ENCODE measurements at places on chromosomes 11 and 22.

GRCh38 chr11:131583938-131584337 is 213.5 kb downstream of the NTM start:
- DNase-seq, result no peak

DNA sequence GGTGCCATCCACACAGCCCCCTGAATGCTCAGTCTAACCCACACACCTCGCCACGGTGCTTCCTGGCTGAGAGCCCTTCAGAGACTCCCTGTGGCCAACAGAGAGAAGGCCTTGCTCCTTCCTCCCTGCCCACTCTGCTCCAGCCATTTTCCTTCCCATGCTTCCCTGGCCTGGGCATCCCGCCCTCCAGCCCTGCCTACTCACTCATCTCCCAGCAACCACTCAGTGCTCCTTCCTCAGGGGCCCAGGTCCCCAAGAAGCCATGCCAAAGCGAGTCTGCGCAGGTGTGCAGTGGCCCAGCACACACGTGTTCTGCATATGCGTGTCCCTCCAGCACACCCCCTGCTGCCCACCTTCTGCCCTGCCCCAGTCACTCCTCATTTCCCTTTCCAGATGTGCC is 56.4 kb downstream of the NECTIN1 start:
- DNase-seq, result no peak

DNA sequence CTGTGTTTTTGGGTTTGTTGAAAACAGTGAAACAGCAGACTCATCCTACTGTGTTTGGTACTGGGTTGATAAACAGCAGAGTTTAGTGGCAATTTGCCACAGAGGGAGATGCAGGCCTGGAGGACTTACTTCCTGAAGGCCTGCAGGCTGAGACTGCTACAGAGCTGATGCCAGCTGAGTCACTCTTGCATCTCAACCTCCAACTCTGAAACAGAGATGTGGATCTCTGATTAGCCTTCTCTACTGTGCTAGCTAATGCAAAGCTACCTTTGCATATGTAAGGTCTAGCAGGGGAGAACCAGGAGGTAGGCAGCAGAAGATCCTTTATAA is 14.3 kb downstream of the ATP5MG start:
- DNase-seq, result peak; percentile 46

DNA sequence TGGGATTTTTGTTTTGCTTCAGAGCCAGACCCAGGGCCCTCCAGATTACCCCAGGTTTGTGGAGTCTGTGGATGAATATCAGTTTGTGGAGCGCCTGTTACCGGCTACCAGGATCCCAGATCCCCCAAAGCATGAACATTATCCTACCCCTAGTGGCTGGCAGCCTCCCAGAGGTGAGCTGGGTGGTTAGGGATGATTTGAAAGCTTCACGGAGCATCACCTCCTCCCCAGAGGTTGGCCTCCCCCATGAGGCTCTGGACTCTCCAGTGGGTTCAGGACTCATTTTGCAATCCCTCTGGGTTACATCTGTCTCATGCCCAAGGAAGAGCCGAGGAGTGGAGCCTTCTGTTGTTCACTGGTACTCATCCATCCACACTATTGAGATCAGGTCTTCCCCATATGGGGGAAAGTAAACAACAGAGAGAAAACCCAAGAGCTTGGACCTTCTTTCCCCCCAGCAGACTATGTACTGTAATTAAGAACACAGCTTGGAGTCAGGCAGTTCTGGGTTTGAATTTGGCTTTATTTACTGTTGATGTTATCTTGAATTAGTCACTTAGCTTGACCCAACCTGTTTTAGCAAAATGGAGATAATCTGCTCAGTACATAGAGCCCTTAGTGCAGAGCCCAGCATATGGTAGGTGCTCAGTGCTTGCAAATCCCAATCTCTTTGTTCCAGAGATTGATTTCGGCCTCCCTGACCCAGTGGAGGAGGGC is 2.5 kb downstream of the MRPL49 start:
- no peak for DNase-seq

DNA sequence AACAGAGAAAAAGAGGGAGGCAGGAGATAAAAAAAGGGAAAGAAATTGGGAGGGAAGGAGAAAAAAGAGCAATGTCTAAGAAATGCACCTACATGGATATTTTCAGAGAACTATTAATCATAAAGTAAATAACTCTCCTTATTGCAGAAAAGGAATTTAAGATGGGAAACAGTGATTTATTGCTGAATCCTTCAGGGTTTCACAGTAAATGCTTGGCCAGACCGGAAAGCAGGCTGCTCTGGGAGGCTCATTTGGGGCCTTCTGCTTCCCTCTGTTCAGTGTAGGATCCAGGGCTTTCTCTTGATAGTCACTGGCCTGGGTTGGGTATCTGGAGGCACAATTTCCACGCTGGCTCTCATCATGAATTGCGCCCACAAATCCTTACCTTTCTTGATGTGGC is 324.3 kb upstream of the SORL1-AS1 start:
- no peak for DNase-seq

GRCh38 chr22:43060183-43060582 is 29.0 kb downstream of the TTLL1 start:
- peak; percentile 35 for DNase-seq

DNA sequence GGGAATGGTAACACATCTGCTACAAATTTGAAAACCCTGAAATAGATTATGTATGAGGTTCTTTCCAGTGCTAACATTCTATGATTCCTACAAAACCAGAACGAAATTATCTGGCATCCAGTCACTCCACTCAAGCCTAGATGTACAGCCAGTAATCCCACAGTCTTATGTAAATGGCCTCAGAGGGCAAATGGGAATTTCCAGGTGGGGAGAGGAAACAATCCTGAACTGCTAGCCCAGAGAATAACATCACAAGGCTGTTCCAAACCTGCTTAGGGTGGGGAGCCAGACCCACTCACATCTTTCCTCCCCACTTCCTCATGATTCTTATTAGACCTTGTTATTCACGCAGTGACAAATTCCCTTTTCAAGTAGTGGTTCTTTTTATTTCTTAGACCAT is 3.5 kb downstream of the FIBIN start:
- DNase-seq, result no peak

GRCh38 chr11:34323601-34324000 is 34.2 kb downstream of the ABTB2 start:
- no peak for DNase-seq

DNA sequence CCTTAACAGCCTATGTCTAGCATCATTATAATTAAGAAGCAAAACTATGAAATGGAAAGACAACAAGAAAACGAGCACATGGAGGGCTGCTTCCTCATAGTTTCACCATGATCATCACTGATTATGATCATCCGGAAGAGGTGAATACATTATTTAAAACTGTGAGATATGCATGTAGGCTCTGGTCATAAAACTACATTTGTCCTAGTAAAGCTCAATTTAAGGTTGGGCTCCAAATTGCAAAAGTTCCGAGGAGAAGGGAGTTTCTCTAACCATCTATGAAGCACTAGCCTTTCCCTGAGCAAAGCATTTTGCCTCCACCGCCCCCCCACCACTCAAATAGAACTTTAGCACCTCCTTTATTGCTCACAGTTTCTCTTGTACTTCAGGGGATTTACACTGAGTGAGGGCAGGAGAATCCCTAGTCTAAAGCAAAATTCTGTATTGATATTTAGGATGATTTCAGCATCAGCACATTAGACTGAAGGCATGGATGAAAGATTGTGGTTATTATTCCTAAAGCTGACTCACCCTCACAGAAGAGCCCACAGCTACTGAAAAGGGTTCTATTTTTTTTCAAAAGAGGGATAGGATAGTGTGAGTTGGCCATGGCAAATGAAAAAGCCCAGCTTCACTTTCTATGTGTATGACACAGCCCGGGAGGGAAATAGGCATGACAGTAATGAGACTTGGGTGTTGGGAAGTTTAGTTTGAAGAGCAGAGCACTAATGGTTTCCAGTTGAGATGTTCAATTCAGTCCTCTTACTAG is 203.4 kb downstream of the CADM1 start:
- no peak for DNase-seq

- DNase-seq, result no peak
Observed at GRCh38 chr11:76459299-76459698, 14.5 kb downstream of the EMSY start.

- no peak for DNase-seq
Observed at GRCh38 chr11:34564807-34565241, 51.2 kb upstream of the ELF5 start.

GRCh38 chr22:33512908-33513307 is 407.4 kb downstream of the LARGE1 start:
- DNase-seq, result no peak

DNA sequence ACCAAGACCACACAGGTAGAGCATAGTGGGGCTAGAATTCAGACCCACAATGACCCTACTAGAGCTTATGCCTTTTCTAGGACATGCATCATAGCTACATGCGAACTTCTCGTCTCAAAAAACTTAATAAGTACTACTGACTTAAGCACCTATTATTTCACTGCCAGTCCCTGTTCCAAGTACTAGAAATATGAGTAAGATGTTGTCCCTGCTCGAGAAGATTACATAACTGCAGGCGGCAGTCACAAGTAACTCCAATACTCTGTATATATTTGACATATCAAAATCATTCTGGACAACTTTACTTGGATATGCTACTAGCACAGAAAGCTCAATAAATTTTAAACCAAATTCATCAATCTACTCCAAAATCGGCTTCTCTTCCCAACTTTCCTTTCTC is 235.0 kb downstream of the TTC28 start:
- DNase-seq, result no peak

- DNase-seq, result no peak
Observed at GRCh38 chr11:59616396-59616982, 915 bp upstream of the OSBP start.

GRCh38 chr11:7890417-7891172 is 40.5 kb downstream of the OR10A6 start:
- DNase-seq, result no peak

DNA sequence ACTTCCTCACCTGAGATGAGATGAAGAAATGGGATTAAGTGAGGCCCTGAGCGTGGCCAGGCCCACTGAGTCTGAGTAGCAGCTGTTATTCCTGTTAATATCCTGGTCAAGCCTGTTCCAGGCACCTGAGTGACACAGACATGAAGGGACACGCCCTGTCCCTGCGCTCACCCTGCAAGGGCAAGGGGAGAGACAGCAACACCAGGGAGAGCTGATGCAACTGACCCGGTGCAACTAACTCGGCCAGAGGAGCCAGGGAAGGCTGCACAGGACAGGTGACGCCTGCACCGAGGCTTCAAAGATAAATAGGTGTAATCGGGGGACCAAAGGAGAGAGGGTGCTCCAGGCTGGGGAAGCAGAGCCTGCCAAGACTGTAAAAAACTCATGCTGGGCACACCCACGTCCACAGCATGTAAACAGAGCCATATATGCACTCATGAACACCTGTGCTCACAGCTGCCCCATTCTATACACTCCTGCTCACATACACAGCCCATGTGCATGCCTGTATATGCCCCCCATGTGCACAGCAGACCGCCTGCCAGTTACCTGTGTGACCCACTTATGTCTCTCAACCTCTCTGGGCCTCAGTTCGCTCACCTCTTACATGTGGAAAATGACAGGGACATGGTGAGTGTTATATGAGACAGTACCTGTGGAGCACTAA is 22.8 kb upstream of the GCAT start:
- no peak for DNase-seq

DNA sequence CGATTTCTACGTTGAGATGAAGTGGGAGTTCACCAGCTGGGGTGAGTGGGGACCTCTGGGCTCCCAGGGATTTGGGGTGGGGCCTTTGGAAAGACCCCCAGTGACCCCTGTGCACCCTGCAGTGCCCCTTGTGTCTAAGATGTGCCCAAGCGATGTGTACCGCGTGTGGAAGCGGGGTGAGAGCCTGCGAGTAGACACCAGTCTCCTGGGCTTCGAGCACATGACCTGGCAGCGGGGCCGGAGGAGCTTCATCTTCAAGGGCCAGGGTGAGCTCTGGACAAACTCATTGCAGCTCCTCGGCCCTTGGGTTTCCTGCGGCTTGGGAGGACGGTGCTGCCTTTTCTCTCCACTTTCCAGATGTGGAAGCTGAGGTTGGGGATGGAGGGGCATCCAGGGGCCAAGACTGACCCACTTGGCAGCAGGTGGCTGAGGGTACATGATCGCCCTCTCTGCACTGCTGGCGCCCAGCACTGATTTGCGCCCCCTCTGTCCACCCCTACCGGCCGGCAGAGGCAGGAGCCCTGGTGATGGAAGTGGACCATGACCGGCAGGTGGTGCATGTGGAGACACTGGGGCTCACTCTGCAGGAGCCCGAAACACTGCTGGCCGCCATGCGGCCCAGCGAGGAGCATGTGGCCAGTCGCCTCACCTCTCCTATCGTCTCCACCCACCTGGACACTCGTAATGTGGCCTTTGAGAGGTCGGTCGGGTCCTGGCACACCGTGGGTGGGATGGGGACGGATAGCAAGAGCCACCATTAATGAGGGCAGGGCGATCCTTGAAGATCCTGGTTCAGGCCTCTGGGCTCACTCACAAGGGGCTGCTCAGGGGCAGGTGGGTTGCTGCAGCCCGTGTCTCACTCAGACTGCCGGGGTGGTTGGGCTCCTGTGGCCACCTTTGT is 2.6 kb downstream of the ANKRD13D start:
- DNase-seq, result no peak

GRCh38 chr11:46455834-46456233 is 64.3 kb upstream of the CHRM4 start:
- no peak for DNase-seq

DNA sequence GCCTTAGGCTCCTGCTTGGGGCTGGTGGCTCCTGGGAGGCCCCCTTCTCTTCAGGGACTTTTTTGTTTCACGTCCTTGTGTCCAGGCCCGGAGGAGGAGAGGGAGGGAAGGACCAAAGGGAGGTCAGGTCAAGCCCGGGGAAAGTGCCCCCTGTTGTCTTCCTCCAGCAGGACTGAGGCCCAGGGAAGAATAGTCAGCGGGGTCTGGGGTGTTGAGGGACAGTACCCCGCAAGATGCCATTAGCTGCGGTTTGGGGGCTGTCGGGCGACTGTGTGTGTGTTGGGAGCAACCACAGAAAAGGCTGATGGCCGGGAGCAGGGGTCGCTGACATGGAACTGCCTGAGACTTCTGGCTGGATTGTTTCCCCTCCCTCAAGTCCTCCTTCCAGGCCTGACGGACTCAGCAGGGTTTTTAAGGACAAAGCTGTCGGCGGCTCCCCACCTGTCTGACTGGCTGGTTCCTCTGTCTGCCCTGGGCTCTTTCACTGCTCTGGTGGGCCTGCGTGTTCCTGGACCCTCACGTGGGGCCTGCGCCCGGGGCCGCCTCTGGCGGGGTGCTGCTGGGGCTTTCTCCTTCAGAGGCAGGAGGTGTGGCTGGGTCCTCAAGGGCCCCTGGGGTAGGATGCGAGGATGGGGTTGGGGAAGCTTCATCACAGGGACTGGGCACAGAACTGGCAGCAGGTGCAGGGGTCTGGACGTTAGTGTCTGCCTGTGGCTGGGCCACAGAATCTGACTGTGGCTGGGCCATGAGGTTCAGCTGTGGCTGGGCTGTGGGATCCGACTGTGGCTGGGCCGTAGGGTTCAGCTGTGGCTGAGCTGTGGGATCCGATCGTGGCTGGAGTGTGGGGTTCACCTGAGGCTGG is 1.5 kb downstream of the GPR152 start:
- no peak for DNase-seq
